ENCODE measurements at places on chromosomes 13 and 19. TPM values are rescaled to one million over a fixed set of nuclear protein-coding genes. Genes with fewer than 3 reads are reported as not detected.

The KLK5 gene
- total RNA-seq: not detected

- DNase-seq: peak; percentile 94
Observed at GRCh38 chr13:98677398-98677797, 75.1 kb downstream of the SLC15A1 start.

GRCh38 chr13:30341815-30342570, 34.6 kb upstream of the KATNAL1 start:
- peak; percentile 96 for DNase-seq

DNA sequence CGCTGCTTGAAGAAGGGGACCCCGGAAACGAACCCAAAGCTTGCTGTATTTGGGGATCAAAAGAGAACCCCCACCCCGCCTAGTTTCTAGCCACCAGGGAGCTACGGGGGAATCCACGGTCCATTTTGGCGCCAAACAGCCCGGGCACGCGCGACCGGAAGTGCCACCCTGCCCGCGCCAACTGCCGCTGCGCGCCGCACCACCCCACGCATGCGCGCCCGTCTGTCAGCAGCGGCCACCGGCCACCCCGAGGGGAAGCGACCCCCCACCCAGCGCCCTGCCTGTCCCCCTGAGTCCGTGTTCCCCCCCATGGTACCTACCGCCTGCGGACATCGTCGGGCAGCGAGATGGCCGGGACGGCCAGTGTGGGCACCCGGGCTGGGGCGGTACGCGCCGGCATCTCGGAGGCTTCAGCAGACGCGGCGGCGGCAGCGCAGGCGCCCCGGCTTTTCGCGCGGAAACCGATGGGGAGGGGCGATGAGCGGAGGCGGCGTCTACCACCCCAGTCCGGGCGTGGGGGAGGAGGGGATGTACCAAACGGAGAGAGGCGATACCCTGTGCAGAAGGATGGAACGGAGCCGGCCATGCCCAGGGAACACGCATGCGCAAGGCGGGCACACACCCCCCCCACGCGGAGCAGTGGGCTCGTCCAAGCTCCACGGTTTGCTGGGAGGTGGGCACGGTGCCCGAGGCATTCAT, at the start of gene DNMT1:
Gene DNMT1 (minus strand): TSS at position 454 of the 699 bp plus-strand sequence. CDS start 54 bp downstream, at position 400.
- DNase-seq: peak; percentile 96

DNA sequence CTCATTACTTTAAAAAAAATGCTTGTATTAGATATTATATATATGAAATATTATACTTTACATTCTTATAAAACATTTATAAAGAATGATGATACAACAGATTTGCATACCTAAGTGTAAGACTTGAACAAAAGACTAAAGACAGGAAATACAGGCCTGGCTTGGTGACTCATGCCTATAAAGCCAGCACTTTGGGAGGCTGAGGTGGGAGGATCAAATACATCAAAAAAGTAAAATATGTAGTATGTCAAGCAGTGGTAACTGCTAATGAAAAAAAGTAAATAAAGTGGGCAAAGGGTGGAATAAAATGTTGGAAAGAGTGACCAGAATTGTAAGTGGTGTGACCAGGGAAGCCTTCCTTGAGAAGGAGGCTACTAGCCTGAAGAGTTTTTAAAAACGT, 133.7 kb downstream of the GGACT start:
- peak; percentile 76 for DNase-seq

DNA sequence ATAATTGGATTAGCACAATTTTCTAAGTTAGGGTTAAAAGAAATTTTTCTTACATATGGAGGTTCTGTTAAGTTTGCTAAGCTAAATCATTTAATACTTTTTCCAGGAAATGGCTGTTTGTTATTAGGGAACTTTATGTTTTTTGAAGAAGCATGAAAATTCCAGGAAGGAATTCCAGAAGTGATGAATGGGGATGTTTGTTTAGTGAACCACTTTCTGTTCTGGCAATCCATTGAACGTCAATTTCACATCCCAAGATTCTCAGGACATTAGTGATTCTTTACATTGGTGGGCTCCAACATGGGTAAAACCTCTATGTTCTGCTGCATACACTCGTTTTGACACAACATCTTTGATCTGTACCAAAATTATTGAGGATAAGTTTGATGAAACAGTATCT, 534.4 kb downstream of the IRS2 start:
- DNase-seq: peak; percentile 50
